SHP77 (cell line): ENCODE measurements at places on chromosomes 5 and 9.

GRCh38 chr9:13034694-13035002 lies 244.8 kb downstream of the MPDZ start:
- no peak for DNase-seq

- no peak for DNase-seq
Observed at GRCh38 chr9:38130724-38131123, 61.7 kb upstream of the SHB start.

- DNase-seq, result no peak
Observed at GRCh38 chr9:78601957-78602565, 305.1 kb downstream of the PSAT1 start.

GRCh38 chr5:143561219-143561618 lies 157.7 kb upstream of the NR3C1 start:
- no peak for DNase-seq

DNA sequence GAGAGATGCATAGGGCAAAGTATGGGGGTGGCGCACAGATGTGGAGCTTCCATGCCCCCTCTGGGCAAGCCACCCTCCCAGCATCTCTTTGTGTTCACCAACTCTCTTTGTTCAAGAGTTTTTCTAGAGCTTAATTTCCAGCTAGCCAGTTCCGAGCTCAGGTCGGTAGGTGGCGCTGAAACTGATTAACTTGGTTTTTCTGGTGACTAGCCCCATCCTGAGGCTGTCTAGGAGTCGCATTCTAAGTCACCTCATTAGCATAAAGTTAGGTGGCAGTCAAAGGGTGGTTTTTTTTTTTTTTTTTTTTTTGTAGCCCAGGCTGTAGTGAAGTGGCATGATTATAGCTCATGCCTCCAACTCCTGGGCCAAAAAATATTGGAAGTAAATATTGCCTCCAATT lies 476.4 kb downstream of the KDM4C start:
- DNase-seq, result no peak

DNA sequence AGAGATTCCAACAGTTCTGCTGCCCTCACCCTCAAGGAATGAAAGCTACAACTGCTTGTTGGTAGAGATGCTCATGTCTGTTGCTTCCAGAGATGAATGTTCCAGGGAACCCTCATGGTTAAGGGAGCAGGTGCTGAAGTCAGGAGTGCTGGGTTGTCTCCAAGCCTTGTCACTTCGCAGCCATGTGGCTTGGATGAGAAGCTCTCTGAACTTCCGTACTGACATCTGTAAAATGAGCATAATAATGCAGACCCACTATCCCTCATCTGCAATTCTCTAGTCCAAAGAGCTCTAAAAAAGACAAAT lies 133.3 kb upstream of the ADRA1B start:
- DNase-seq, result no peak

- DNase-seq, result no peak
Observed at GRCh38 chr5:128329386-128329939, 208.6 kb downstream of the FBN2 start.

- DNase-seq, result no peak
Observed at GRCh38 chr5:58543723-58544122, 39.2 kb upstream of the RAB3C start.

DNA sequence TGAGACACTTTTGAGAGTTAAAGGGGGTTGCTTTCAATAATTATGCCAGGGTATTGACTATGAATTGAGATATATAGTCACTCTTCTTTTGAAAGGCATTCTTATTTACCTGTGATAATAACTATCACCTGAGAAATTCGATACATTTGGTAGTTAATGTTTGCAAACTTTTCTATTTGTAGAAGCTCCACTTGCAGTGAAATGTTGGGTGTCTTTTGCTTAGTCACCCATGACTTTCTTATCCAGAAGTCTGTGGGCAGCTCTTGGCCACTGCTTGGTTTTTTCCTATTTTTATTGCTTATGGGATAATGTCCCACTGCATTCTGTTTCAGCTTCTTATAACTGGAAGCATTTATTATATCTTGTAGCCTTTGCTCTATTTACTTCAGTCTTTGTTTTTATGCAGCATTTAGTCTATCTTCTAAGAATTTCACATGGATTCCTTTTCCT lies 3.9 kb downstream of the MACIR start:
- DNase-seq, result no peak

- DNase-seq, result no peak
Observed at GRCh38 chr9:79257790-79258351, 313.9 kb upstream of the TLE4 start.

GRCh38 chr5:40381016-40381415 lies 298.7 kb upstream of the PTGER4 start:
- no peak for DNase-seq

- no peak for DNase-seq
Observed at GRCh38 chr5:43298443-43298842, 14.8 kb downstream of the HMGCS1 start.

DNA sequence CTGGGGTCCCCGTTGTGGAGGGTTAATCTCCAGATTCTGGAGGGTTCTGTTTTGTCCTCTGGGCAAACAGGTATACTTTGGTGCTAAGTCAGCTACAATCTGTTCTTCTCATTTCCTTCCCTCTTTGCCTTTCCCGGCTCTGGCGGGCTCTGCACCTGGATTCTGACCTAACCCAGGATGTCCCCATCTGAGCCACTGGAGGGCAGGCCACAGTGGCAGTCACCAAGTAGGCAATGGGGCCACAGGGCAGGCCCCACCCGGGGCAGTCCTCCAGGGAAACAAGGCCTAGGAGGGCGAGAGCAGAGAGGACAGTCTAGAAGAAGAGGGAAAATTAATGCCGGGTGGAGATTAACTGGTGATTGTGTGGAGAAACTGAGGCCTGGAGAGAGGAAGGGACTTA lies 40.4 kb upstream of the HRH2 start:
- no peak for DNase-seq

DNA sequence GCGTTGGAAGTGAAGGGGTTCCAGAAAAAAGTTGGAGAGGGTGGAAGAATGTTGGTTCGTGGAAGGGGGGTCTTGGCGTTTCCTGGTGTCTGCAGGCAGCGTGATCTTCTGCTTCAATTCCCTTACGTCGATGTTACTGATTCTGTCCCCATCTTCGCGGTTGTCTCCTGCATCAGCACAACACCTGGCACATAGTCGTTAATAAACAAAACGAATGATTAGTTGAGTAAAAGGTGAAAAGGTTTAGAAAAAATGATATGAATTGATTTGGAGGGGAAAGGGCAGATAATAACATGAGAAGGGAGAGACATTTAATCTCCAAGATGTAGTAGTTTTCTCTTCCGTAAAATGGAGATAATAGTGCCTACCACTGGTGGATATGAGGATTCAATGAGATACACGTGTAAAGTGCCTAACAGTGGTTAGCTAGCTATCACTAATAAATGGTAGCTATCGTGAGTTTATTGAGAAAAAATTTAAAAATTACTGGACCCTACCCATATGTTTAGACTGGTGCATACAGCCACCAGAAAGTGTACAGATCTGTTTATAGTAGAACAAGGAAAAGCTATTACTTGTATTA lies 556 bp downstream of the MTREX start:
- no peak for DNase-seq

DNA sequence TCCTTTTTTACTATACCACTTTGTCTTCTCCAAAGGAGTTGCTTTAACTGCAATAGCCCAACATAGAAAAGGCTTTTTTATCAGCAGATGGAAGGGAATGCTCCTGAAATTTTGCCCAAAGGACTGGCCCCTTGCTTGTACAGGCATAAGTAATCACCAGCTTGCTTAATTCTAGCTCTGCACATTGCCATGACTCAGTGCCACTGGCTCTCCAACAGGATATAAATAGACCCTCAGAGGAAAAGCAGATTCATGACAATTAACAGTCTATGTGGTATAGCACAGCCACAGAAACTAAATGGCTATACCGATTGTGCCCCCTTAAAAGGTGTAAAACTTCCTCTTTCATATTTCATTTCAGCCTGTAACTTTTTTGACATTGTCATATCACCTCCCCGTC lies 227.0 kb downstream of the ZNF608 start:
- no peak for DNase-seq

GRCh38 chr5:57174128-57174889 lies 450 bp downstream of the GPBP1 start:
- DNase-seq, result no peak

DNA sequence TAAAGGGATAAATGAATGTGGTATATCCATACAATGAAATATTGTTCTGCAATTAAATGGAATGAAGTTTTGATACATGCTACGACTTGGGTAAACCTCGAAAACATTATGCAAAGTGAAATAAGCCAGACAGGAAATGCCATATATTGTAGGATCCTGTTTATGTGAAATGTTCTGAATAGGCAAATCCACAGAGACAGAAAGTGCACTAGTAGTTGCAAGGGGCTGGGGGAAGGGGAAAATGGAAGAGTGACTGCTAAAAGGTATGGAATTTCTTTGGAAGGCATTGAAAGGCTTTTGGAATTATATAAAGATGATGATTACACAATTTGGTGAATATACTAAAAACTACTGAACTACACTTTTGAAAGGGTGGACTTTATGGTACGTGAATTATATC lies 97.0 kb downstream of the FOXD1 start:
- no peak for DNase-seq

GRCh38 chr9:109286981-109287380 lies 33.9 kb downstream of the EPB41L4B start:
- DNase-seq, result no peak

DNA sequence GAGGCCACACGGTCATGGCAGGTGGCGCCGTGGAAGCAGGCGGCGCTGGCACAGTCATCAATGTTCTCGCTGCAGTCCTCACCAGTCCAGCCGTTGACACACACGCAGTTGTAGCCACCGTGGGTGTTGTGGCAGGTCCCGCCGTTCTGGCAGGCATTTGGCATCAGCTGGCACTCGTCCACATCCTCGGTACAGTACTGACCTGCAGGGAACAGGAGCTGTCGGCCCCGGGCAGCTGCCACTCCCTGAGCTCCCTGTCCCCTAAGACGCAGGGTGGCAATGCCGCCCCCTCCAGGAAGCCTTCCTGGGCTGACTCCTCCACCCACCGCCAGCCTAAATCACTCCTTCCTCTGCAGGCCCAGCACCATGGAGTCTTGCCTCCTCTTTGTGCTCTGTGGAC lies 27.2 kb downstream of the NOTCH1 start:
- no peak for DNase-seq

- DNase-seq, result peak; percentile 18
Observed at GRCh38 chr9:30382271-30382670, 2002.2 kb upstream of the ACO1 start.

DNA sequence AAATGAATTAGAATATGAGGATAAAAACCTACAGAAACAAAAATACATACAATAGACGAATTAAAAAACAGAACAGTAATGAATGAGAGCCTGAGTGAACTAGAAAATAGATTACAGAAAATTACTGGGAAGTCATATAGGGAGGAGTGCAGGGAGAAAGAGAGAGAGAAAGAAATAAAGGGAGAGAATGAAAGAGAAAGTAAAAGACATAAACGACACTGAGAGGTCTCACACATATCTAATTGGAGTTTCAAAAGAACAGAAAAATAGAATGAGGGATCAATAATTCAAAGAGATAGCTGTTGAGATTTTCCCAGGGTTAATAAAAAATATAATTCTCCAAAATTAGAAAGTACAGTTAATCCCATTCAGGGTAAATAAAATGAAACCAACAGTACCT lies 156.4 kb upstream of the FTMT start:
- no peak for DNase-seq

GRCh38 chr9:134324359-134325095 lies 1.7 kb upstream of the RXRA start:
- no peak for DNase-seq

DNA sequence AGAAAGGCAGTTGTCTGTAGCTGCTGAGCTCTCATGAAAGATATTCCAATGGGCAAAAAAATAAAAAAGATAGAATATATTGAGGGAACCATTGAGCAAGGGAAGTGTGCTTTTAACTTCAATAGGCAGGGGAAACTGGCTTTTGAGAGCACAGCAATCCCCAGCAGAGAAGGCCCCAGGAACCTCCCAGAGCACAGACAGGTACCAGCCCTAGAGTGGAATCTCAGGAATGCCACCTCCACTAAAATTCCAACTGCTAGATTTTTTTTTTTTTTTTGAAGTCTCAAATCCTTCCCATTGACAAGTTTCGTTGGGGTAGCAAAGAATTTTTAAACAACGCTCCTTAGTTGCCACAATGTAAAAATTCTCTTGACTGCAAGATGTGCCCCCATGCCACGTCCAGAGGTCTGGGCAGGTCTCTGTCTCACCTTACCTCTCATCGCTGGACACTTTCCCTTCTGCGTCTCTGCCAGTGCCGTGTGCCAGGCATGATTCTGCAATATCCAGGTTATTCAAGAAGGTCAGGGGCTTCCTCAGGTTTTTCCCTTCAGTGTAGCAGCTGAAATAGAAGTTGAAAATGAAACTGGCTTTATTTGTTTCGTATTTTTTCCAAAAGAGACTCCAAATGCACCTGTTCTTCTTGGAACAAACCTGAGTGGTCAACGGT lies 64.2 kb upstream of the IRX1 start:
- no peak for DNase-seq

DNA sequence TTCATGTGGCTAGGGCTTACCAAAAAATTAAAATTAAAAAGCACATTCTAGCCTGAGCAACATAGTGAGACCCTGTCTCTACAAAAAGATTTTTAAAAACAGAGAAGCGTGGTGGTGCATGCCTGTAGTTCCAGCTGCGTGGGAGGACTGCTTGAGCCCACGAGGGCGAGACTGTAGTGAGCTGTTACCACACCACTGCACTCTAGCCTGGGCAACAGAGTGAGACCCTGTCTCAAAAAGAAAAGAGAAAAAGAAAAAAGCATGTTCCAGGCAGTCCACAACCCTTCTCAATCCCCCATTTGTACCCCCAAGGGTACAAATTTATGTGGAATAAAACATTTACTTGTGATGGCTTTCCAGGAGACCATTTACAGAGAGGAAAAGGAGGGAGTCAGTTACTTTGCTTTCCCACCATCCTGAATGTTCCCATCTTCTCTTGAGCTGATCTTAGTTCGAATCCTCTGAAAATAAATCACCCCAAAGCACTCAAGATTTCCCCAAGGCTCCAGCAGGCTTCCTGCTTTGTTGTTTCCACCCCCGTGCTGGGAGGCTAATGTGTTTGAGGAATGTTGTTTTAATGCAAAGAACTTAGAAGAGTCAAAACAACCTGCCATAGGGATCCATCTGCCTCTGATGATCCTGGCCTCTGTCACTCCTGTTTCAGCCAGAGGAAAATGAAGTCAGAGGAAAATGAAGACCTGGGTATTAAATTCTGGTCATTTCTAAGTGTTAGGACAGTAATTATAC lies 384.7 kb downstream of the BNC2 start:
- DNase-seq, result no peak

GRCh38 chr5:113246361-113246870 lies 188.4 kb downstream of the TSSK1B start:
- no peak for DNase-seq

DNA sequence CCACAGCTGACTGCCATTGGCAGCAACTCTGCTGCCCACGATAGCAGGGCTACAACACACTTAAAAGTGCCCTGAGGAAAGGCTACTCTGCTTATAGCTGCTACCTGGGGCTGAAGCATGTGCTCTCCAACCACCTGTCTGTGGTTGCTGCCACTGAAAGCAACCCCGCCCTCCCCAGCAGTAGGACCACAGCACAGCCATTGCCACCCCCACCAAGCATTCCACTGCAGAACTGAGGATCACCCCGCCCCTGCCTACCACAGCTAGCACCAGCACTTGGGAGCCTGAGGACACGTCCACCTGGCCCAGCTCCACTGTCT lies 85.8 kb downstream of the LPAR1 start:
- no peak for DNase-seq
